ENCODE measurements at places on chromosomes 11 and 22.

DNA sequence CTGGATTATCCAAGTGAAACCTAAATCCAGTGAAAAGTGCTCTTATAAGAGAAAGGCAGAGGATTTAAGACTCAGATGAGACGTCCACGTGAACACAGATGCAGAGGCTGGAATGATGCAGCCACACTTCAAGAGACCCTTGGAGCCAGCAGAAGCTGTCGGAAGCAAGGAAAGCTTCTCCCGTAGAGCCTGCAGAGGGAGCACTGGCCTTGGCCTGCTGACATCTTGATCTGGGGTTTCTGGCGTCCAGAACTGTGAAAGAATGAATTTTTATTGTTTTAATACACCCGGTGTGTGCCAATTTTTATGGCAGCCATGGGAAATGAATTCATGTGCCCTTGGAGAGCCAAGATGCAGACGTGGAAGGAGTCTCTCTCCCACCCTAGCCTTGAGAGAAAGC is 407.0 kb upstream of the B3GAT1 start:
- no peak for DNase-seq

- DNase-seq, result no peak
Observed at GRCh38 chr11:45300715-45301114, 14.6 kb upstream of the SYT13 start.

DNA sequence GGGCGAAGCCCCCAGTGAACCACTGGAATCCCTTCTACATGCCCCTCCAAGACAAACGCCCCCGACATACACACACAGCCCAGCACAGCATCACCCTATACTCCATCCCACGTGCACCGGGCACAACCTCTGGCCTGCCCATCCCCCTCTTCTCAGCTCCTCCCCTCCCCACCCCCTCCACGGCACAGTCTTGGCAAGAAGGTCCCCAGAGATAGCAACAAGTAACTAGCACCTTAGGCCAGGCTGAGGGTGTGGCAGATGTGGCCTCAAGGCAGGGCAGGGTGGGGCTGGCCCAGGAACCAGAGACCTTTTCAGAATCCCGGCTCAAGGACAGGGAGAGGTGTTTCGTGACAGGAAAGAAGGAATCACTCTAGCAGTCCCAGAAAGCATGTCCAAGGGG is 54.3 kb downstream of the CYTH4 start:
- DNase-seq, result no peak

- DNase-seq, result no peak
Observed at GRCh38 chr11:68115285-68115684, 5.9 kb downstream of the CHKA start.

- DNase-seq, result no peak
Observed at GRCh38 chr11:75603791-75604736, 42.0 kb downstream of the SERPINH1 start.

DNA sequence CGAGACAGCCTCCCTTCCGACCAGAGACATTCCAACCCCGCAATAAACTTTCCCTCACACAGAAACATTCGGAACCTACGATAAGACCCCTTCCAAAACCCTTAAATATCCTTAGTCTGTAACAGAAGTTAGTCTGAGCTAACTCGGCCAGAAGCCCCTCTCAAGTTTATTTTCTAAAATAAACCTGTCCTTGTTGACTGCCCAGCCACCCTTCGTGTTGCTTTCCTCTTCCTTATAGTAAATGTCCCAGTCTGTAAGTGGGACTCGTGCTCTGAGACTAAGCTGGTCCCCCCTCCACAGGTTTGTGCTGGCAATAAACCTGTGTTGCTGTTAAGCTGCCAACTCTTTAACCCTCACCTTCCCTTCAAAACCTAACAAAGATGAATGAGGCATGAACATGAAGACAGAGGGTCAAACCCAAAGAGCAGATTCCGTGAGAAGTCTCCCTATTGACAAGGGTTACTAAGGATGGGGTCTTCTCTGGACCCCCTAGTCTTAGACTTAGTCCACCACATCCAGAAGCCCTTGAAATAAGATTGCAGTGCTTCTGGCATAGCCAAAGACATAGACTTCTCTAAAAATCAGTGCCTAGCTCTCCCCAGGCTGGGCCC is 18.2 kb downstream of the MIF start:
- DNase-seq, result no peak

- DNase-seq, result no peak
Observed at GRCh38 chr11:19790831-19791552, 78.4 kb downstream of the NAV2 start.

GRCh38 chr11:1436468-1437039 is 46.8 kb downstream of the BRSK2 start:
- no peak for DNase-seq

GRCh38 chr11:17927041-17927440 is 85.8 kb downstream of the SERGEF start:
- DNase-seq, result no peak

GRCh38 chr11:128481135-128481534 is 106.2 kb downstream of the ETS1 start:
- DNase-seq, result no peak

All from CD8-positive, alpha-beta T cell (primary cell).